ENCODE measurements at places on chromosomes 2 and 18. TPM values are rescaled to one million over a fixed set of nuclear protein-coding genes. Genes with fewer than 3 reads are reported as not detected.
A peak's percentile ranks its signal among the peaks of the same experiment; 100 is the strongest.

The PCBP1 gene
- total RNA-seq, result 358 TPM

The HIBCH gene
- total RNA-seq, result 49.8 TPM

The BOLL gene
- total RNA-seq, result not detected

GRCh38 chr2:216012133-216012829 is 1.1 kb downstream of the MREG start:
- no peak for DNase-seq

DNA sequence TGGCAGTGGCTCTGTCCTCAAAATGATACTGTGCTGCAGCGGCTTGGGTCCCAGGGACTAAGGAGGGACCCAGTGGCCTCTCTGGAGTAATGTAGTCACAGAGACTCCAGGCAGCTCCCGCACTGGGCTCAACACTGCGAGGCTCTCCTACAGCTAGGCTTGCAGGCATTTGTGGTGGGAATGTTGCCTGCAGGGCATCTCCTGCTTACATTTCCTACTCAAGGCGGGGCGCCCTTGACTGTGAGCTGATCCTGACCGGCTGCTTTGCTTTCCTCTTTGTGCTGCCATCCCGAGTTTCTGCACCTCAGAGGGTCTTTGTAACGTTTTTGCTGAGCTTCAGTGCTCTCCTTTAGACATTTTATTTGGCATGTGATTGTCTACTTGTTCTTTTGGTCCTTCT is 177.4 kb upstream of the FN1 start:
- DNase-seq, result no peak

DNA sequence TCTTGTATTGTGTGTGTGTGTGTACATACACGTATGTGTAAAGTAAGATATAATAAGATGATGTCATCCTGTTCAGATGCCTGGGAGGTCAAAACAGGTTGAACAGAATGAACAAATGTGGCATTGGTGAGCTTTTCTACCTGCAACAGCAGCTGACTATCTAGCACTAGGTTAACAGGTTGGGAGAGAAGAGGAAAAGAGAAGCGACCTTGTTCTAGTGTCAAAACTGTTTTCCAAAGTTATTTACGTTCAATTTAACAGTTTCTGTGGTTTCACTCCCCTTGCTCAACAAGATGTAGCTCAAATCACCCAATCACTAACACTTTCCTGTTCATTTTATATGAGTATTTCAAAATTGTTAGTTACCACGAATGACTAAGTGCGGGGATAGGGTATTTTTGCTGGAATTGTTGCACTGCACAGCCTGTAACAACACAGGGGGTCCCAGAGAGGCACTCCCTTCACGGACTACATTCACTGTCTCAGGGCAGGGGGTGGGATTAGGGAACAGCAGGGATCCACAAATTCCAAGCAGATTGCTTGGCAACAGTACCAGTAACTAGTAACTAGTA is 67.5 kb upstream of the DTNB start:
- DNase-seq, result no peak

GRCh38 chr2:71665168-71666093 is 212.1 kb downstream of the DYSF start:
- no peak for DNase-seq

DNA sequence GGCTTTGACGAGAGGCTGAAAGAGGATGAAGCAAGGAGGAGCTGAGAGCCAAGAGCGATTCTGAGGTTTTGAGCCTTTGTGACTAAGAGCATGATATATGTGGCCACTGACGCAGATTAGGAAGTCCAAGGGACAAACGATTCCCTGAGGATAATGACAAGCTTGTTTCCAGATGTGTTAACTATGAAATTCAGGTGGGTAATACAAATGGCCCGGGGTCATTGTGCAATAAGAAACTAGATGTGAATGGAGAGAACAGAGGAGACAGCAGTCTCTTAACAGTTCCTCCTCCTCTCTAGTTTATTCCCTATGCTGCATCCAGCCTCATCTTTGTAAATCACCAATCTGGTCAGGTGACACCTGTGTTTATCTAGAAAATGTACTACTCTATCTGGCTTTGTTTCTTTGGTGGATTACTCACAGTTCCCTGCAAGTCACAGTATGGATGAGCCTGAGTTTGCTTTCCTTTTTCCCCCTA is 84.2 kb downstream of the SOCS6 start:
- no peak for DNase-seq

DNA sequence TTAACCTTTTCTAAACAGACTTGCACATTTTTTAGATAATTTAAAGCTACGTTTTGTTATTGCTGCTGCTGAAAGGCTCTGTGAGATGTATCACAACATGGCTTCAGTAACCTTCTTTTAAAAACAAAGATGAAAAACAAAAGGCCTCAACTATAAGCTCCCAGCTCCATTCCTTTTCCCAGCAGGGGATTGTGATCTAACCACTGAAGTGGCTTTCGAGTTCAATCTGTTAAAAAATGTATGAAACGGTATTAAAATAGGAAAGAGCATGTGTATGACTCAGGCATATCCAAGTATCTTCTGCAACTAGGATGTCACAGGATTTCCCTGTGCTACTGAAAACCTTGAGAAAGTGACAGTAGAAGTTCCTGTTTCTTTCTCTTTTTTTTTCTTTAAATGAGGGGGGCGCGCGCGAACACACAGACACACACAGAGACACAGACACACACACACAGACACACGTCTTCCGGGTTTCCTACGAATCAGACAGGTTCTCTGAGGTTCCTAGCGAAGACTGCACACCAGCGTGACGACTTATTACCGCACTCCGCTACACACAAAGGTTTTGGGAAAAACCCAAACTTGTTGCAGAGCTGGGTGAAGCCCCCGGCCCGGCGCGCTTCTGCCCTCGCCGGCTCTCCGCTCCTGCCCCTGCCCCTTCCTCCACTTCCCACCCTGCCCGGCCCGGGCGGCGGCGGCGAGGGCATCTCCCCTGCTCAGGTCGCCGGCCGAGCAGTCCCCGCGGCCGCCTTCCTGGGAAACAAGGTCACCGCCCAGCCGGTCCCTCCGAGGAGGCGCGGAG is 86.8 kb downstream of the RBMS1 start:
- peak; percentile 61 for DNase-seq

DNA sequence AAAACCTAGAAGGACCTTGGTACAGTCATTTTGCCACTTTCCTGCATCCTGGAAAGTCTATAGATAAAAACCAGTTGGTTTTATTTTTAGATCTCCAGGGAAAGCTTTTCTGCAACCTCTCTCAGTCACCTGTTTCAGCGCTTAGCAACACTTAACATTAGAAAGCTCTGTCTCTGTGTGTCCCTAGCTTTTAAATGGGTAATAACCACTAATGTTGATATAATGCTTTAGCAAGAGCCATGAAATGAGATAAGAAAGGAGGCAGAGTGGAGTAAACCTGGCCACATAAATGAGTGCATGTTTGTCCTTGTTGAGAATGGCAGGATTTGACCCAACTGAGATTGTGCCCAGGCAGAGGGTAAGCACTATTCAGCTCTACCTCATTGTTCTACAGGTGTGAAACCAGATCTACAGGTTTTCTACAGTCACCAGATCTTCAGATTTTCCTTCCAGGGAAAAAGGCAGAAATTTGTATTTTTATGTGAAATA is 44.8 kb downstream of the MARCHF4 start:
- no peak for DNase-seq

DNA sequence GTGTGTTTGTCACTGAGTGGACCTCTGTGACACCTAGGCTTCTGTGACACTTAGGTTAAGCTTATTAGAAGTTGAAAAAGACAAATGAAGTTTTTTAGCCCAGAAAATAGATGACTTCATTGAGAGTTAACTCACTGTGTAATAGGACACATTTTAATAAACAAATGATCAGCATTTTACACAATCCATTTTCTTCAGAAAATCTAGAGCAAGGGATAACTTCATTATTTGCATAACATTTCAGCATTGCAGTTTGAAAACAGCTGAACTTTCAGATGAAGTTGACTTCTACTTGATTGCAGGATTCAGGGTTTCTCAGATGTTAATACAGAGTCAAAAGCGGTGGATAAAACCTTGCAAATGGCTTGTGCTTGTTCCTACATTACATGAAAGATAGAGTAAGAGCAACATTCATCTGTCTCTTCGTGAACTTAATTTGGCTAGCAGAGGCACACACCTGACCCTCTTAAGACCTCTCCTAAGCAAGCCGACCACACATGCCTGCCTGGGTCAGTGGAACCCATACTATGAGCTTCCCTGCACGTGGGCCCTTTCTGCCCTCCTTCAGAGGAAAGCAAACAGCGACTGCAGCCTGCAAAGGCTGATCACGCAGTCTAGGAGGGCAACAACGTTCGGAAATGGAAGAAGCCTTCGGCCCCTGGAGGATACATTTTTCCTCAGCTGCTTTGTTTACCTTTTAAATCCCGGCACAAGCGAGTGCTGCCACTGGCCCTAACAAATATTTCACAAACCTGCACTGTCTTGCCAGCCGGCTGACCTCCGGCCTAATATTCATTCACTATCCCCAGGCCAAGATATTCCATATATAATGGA is 16.6 kb downstream of the ITGB1BP1 start:
- no peak for DNase-seq

- DNase-seq, result no peak
Measured at GRCh38 chr2:16653083-16653375, 12.6 kb downstream of the CYRIA start.

DNA sequence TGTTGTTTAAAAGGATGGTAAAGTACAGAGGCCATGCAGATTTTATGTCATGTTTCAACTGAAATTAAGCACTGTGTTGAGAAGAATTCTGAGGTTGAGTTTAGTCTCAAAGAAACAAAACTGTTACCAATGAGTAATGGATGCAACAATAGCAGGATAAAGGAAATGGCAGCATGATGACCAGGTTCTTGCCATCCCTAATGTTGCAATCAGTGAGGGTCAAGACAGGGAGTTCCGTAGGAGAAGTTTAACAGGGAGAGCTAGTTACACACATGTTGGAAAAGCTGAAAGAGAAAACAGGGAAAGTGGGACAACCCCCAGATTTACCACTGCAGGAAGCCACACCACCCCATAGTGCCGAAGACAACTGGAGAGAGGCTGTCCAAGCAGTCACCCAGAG is 343.8 kb upstream of the EPHA4 start:
- DNase-seq, result no peak

GRCh38 chr2:231680285-231680991 is 27.9 kb upstream of the PTMA start:
- DNase-seq, result no peak

DNA sequence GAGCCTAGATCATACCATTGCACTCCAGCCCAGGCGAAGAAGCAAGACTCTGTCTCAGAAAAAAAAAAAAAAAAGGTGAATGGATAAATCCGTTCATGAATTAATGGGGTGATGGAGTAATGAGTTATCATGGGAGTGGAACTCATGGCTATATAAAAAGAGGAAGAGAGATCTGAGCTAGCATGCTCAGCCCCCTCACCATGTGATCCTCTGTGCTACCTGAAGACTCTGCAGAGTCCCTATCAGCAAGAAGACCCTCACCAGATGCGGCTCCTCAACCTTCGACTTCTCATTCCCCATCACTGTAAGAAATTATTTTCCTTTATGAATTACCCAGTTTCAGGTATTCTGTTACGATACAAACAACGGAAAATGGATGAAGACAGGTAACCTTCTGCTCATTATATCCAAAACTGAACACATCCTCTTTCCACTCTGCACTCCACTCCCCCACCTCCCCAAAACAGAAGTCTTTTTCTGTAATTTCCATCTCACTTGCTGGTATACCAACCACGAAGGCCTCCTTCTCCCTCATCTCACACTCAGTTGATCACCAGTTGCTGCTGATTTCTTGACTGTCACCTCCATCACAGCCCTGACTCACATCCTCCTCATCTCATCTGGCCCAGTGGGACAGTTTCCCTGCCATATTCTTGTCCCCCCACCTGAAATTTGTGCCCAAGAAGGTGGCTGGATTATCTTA is 8.8 kb downstream of the RETREG2 start:
- DNase-seq, result no peak

DNA sequence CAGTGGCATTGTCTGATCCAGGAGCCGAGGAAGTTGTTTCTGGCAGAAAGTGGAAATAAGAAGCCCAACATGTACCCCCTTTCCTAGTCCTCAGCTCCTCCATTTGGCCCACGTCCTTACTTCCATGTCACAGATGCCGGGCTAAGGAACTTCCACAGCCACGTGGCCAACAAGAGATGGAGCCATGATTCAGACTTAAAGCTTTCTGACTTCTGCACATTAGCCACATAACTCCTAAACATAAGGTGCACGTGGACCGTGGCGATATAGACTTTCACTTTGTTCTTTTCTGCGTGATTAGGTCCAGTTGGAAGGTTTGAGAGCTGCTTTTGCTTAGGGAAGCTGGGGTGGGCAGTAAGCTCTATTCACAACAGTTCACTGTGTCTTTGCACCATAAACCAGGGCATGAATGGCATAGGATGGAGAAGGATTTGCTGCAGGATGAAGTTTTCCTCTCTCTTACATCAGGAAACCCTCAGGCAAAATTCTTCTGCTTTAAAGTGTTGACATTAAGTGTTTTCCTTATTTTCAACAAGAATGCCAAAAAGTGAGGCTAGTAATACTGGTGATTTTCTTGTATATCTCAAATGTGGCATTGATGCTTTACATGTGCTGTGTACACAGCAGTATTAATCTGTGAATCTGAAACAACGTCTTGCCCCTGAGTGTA is 61.2 kb upstream of the RBM44 start:
- no peak for DNase-seq

GRCh38 chr2:160457588-160457987 is 36.0 kb downstream of the RBMS1 start:
- DNase-seq, result no peak

DNA sequence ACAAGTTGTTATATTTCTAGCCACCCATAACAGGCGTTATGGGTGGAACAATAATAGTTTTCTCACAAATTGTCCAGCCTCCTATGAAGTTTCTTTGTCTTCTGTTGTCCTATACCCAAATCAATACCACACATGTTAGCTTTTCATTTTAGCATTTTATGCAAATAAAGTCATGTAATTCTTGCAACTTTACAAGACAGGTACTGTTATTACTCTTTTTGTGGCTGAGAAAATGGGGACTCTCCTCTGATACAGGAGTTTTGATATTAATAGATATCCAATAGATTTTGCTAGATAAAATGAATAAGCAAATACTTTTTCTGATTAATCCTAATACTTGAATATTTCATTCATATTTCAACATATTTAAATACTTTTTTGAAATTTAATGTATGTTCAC is 151.0 kb downstream of the PMAIP1 start:
- no peak for DNase-seq

- no peak for DNase-seq
Measured at GRCh38 chr2:179612591-179613298, 248.7 kb downstream of the ZNF385B start.

DNA sequence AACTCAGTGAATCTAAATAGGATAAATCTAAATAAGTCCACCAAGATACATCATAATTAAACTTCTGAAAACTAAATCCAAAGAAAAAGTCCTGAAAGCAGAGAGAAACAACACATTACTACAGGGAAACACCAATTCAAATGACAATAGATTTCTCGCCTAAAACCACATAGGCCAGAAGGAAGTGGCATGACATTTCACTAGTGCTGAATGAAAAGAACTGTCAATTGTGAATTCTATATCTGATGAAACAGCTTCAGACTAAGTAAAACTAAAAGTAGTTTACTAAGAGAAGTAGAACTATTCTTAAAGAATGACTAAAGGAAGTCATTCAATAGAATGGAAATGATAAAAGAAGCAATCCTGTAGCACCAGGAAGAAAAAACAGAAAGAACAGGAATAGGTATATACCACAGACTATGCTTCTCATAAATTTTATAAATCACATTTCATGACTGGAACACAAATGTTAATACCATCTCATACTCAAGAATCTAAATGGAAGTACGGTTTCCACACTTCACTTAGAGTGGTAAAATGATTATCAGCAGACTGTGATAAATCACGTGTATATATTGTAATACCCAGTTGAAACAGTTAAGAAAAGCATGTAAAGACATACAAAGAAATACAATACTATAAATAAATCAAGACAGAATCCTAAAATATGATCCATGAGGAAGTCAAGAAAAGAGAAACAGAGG is 46.4 kb downstream of the ASXL2 start:
- DNase-seq, result no peak

- DNase-seq, result no peak
Measured at GRCh38 chr2:128513961-128514283, 195.3 kb upstream of the HS6ST1 start.
